A549 (cell line): ENCODE measurements at places on chromosomes 6 and 20. TPM values are rescaled to one million over a fixed set of nuclear protein-coding genes. Genes with fewer than 3 reads are reported as not detected.

DNA sequence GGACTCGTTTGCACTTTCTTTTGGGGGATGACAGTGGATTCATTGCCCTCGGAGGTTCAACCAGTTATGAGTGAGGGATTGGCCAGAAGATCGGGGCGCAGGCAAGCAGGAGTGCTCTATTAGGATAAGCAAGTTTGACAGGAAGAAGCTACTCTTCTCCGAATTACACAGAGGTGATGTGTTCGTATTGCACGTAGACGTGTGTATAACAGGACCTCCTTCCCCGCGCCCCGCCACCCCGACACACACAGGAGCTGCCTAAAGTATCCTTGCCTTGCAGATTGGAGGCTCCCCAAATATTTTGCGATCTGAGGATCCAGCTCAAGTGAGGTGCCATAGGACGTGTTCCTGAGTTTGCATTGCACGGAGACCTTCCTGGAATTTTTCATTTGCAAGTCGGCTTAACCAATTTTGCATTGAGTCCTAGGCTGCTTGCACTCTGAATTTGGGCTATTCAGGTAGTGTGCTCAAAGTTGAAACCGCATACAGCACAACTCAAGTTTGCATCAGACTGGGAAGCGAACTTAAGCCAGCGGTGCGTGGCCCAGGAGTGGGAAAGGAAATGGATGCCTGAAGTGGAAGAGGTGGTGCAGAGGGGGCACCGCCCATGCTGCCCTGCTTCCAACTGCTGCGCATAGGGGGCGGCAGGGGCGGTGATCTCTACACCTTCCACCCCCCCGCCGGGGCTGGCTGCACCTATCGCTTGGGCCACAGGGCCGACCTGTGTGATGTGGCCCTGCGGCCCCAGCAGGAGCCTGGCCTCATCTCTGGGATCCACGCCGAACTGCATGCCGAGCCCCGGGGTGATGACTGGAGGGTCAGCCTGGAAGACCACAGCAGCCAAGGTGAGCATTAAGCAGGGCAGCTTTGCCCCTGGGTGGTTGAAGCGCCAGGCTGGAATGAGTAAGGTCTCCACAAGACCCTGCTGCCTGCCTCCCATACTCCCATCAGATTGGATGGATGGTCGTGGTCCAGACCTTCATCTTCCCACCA, 770 bp downstream of the TCF19 start:
- no peak for DNase-seq

GRCh38 chr6:122752459-122752858, 27.1 kb upstream of the FABP7 start:
- DNase-seq = no peak

- peak; percentile 28 for DNase-seq
Measured at GRCh38 chr6:35500782-35501181, 3.9 kb upstream of the TEAD3 start.

Gene EPHA7
- 0.29 to 0.45 TPM (median 0.30 TPM) in 3 replicates for polyA plus RNA-seq

Gene DHX16
- 27.7 to 31.6 TPM (median 30.3 TPM) in 3 replicates for polyA plus RNA-seq

Gene NANP
- polyA plus RNA-seq = 10.2 to 11.2 TPM (median 11.2 TPM) in 3 replicates
